ENCODE measurements at places on chromosomes 1 and 21.

DNA sequence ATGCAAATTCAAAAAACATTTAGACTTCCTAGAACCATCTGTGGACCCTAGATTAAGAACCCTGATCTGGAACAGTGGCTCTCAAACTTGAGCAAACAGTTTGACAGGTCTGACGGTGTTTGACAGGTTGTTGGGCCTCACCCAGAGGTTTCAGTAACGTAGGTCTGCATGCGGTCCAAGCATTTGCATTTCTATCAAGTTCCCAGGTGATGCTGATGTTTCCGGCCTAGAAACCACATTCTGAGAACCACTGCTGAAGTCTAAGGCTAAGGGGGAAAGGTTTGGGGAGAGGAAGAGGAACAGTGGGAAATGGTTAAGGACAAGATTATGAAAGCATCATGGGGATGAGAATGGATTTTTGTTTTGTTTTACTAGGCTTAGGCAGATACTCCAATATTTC is 48.6 kb downstream of the MDM4 start:
- DNase-seq = no peak

- DNase-seq = no peak
Observed at GRCh38 chr1:44842486-44842861, 579 bp downstream of the PTCH2 start.

GRCh38 chr1:91701472-91701869 is 184.5 kb downstream of the TGFBR3 start:
- no peak for DNase-seq

DNA sequence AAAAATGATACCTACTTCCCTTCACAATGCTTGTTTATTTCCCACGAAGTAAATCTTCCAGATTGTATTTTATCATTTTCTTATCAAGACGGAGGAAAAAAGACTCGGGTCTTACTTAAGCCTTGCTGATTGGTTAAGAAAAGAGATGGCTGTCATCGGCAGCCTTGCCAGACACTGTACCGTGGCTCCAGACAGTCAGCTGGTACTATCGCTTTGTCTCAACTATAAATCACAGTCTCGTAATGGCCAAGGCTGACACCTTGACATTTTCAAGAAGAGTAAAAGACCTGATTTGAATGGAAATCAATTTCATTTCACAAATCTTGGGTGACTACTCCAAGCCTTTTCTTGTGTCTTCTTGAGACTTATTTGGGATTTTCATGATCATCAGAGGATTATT is 868.0 kb downstream of the USP25 start:
- DNase-seq = no peak

GRCh38 chr1:32568929-32569328 is 29.7 kb downstream of the ZBTB8A start:
- no peak for DNase-seq

GRCh38 chr1:163085041-163085903 is 16.1 kb downstream of the RGS4 start:
- no peak for DNase-seq

DNA sequence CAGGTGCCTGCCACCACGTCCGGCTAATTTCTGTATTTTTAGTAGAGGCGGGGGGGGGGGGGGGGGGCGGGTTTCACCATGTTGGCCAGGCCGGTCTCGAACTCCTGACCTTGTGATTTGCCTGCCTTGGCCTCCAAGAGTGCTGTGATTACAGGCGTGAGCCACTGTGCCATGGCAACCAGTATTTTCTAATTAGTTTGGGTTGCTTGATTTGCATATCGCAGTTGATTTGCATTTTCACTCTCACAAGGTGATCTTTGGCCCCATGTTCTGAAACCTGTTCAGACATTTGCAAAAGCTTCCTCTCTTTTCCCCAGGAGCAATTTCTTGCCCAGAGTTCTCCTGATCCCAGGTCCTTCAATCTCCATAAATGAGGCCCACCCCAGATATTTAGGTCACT is 1.7 kb downstream of the TOR3A start:
- DNase-seq = no peak

- DNase-seq = no peak
Observed at GRCh38 chr21:16258844-16259611, 529.2 kb downstream of the USP25 start.

DNA sequence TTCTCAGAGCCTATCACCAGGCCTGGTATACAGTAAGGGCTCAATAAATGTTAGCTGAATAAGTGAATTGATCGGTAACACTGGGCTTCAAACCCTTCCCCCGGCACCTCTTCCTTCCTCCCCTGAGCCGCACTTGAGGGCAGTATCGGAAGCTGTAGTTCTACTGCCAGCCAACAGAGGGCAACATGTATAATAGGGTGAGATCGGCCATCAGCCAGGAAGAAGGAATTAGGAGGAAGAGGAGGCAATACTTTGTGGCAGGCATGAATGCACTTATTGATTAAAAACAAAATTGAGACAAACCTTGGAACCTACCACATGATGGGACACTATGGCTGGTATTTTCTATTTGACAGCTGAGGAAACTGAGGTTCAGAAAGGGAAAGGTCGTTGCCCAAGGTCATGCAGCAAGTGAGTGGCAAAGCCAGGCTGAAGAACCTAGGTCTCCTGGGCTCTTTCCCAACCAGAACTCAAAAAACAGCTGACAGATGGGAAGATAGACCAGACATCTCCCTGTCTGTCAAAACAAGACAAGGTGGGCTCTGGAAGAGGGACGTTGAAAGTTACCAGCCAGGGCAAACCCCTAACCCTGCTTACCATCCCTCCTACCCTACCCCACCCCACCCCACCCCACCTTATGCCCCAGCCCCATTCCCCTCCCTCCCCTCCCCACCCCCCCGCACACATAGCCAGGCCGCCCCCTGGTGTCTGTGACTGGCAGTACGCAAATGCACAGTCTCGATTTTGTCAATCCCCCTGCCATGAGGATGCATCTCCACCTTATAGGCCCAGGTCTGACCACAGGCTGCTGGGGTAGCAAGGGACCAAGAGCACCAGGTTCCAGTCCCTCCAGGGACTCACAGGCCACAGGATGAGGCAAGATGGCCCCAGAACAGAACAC is 107.3 kb upstream of the RUNX3 start:
- DNase-seq = no peak

DNA sequence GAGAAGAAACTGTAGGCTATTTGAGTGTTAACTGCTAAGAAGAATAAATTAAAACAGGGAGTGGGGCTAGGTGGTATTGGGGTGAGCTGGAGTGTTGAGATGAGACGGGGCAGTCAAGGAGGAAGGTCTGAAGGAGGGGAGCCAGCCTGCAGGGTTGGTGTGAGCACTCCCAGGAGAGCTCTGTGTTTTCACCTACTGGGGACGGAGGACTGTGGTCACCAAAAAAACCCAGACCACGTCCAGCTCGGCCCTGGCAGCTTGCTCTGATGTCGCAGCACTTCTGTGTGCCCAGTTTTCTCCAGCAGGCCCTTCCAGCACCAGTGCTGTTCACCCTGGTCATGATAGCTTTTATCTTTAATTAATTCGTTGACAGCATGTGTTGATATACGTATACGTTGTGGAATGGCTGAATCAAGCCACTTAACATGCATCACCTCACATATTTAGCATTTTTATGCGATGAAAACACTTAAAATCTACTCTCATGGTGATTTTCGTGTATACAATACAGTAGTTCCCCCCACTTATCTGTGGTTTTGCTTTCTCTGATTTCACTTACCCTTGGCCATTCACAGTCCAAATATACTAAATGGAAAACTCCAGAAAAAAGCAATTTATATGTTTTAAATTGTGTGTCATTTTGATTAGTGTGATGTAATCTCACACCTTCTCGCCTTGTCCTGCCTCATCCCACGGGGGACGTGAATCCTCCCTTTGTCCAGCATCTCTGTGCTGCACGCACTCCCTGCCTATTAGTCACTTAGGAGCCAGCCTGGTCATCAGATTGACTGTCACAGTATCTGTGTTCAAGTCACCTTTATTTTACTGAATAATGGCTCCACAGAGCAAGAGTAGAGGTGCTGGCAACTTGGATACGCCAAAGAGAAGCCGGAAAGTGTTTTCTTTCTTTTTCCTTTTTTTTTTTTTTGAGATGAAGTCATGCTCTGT is 12.3 kb downstream of the FAM3B start:
- DNase-seq = no peak

DNA sequence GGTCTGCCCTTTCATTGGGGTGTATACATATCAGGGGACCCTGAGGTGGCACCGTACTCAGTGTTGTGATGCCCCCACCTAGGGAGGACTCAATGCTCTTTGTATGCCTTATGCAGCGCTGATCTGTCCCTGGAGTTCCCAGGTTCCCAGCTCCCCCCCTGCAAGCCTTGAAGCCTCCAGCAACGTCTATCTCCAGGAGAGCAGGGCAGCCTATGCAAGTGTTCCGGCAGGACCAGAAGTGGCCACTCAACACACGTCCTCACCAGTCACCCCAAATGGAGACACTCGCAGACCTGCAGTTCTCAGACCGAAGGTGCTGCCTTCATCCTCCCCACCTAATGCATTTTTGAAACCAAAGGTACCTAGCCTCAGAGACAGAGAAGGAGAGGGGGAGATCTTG is 25.2 kb upstream of the CNTN2 start:
- DNase-seq = no peak

GRCh38 chr1:16250524-16251251 is 13.7 kb upstream of the CPLANE2 start:
- DNase-seq = no peak

GRCh38 chr21:27725916-27726315 is 759.0 kb upstream of the ADAMTS5 start:
- DNase-seq = no peak

GRCh38 chr21:34825101-34825500 is 156.3 kb downstream of the CLIC6 start:
- no peak for DNase-seq

DNA sequence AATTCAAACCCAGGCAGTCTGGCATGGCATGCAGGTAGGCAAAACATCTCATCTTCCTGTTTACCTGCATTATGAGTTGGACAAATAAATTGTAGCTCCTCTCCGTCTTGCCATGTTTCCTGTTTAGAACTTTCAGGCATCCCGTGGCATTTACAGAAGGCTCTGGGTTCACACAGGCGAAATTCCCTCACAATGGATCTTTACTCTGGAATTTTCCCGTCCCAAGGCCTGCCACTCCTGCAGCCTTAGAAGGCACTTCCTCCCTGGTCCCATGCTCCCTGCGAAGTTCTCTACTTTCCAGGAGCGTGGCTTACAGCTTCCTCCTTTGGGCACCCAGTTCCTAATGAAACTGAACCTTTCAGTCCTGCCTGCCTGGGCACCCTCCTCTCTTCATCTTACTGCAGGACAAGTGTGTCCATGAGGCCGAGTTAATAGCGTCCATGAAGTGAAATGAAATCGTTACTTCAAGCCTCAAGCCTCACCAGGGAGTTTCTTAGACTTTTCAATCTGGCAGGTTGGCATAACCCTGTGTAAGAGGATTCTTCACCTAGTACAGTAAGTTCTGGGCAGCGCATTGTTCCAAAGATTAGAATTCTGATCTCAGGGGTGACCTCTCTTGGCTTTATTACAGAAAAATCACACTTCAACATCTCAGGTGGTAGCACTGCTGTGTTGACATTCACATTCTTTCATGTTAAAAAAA is 36.8 kb upstream of the AHCYL1 start:
- DNase-seq = no peak

DNA sequence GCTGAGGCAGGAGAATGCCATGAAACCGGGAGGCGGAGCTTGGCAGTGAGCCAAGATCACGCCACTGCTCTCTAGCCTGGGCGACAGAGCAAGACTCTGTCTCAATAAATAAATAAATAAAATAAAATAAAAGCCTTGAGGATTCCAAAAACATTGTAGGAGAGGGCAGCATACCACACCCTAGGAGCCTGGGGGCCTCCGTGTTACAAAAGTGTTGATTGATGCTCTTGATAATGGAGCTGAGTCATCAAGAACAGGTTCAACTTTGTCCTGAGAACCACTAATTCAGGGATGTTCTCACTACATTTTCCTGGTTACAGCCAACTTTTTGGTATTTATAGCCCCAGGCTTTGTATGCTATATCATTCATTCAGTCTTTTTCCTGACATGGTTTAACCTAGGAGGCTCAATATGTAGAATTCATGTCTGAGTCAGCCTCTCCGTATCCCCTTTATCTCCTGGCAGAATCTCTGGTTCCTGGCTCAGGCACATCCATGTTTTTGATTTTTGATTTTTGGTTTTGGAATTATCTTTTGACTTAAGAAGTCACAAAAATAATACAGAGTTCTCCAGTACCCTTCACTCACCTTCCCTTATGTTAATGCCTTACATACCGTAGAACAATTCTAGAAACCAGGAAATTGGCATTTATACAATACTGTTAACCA is 69.4 kb downstream of the LRRC8D start:
- no peak for DNase-seq

DNA sequence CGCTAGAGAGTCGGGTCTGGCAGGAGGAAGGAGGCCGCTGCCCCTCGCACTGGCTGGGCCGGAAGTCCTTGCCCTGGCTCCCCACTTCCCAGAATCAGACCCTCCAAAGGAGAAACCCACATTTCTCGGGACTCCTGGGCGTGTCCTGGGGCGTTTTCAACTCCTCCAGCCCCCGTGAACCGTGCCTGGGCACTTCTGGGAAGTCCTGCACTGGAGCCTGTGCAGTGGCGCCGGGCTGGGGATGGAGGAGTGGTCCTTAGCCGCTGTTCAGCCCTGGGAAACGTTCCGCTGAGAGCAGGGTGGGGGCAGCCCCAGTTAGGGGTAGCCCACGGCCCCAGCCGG is 3.0 kb downstream of the IGSF21 start:
- no peak for DNase-seq

GRCh38 chr1:221098471-221099405 is 219.5 kb downstream of the HLX start:
- DNase-seq = no peak

GRCh38 chr1:54094001-54094729 is 40.8 kb downstream of the TCEANC2 start:
- DNase-seq = no peak

GRCh38 chr1:151362308-151363155 is 10.0 kb downstream of the SELENBP1 start:
- no peak for DNase-seq

DNA sequence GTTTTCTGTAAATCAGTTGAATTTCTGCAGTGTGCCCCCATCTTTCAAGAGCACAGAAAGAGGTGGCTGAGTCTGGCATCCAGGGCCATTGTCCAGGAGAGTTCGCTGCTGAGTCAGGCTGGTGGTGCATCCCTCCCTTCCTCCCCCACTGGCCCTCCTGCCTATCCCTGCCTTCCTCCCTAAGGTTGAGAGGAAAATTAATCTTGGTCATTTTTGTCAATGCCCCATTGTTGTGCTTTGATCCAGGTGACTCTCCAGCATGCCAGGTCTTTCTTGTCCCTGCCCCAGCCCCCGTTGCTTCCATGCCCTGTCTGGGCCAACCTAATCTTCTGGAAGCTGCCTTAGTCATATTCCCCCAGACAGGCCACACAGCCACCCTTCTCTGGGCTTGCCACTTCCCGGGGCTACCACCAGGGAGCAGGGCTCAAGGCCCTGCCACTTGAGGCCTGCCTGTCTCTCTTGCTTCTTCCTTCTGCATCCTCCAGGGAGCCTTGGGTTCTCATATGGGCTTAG is 26.6 kb downstream of the PROK1 start:
- DNase-seq = no peak
